Heart right ventricle (tissue), 16 donors: ENCODE measurements at places on chromosomes 2 and 18. TPM values are rescaled to one million over a fixed set of nuclear protein-coding genes. Genes with fewer than 3 reads are reported as not detected.

Gene PSMA8
- total RNA-seq = not detected

- H3K27me3 ChIP-seq = no peaks in the 10 kb centered on the region
- no peak overlapping the region for H3K4me3 ChIP-seq
- H3K4me1 ChIP-seq = no peaks in the 10 kb centered on the region
Measured at GRCh38 chr2:156663757-156664409, 227.7 kb downstream of the GPD2 start.

Gene TMEM150A
- total RNA-seq = 10.4 TPM

DNA sequence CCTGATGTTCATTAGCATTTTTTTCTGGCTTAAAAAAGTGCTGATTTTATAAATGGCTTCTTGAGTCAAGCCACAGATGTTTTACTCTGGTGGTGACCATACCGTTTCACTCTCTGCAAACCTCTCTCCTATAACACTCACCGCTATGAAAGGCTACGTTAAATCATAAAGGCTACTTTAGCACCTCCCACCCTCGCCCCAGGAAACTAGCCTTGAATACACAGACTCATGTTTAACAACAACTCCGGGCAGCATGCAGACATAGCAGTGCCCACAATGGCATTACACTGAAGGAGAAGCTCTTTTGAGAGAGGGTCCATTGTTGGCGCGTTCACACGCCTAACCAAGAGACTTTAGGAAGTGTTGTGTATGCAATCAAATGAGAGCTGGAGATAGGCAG lies 5.6 kb downstream of the MYT1L start:
- no peak for DNase-seq
- no peak overlapping the region for H3K4me3 ChIP-seq
- H3K27me3 ChIP-seq = no peaks in the 10 kb centered on the region
- H3K27ac ChIP-seq = no peak overlapping the region

- no peak overlapping the region for H3K27ac ChIP-seq
- H3K36me3 ChIP-seq = no peaks in the 10 kb centered on the region
- no peaks in the 10 kb centered on the region for H3K27me3 ChIP-seq
- no peaks in the 10 kb centered on the region for H3K4me1 ChIP-seq
Measured at GRCh38 chr2:40937284-40937683, 485.4 kb upstream of the SLC8A1 start.

DNA sequence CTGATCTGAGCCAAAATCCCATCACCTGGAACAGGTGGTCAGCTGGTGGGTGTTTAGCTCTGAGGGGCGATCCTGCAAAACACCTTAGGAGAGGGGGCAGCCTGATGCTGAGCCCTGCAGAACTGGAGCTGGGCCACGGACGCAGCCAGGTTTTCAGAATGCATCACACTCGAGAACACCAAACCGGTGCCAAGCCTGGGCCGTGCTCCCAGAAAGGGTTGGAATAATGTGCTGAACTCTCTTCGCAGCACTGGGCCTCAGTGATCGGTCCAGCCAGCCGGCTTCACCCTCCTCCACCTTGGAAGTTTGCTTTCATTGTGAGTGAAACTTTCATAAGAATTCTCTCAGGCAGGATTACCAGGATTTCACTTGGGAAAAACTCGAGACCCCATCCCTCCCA lies 56.5 kb upstream of the TTC39C start:
- H3K27me3 ChIP-seq = no peaks in the 10 kb centered on the region
- no peak overlapping the region for H3K4me3 ChIP-seq
- no peak overlapping the region for H3K27ac ChIP-seq
- H3K36me3 ChIP-seq = no peaks in the 10 kb centered on the region
- DNase-seq = peak; percentile 74
- H3K4me1 ChIP-seq = no peaks in the 10 kb centered on the region
